ENCODE measurements at places on chromosomes 4 and X. TPM values are rescaled to one million over a fixed set of nuclear protein-coding genes. Genes with fewer than 3 reads are reported as not detected.

Gene CCKAR
- total RNA-seq = not detected

Gene FHDC1
- total RNA-seq = 0.19 TPM

- DNase-seq = no peak
Observed at GRCh38 chr4:722169-722725, 16.6 kb downstream of the PCGF3 start.

DNA sequence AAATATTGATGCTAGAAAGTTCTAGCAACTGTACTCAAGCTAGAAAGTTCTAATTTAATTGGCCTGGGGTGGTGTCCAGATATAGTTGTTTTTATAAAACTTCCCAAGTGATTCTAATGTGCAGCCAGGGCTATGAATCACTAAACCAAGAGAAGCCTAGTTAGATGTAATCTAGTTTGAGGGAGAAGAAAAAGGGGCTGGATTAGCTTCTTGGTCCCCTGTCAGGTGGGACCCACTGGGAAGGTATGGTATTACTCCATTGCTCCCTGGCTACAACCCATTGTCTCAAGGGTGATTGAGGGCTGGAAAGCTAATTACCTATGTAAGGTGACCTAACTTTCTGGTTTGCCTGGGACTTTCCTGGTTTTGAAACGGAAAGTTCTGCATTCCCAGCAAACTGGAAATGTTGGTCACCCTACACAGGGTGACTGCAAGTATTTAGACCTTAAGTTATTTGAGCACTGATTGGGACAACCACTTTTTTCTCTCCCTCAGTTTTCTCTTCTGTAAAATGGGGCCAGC, 23.9 kb upstream of the MSN start:
- no peak for DNase-seq

DNA sequence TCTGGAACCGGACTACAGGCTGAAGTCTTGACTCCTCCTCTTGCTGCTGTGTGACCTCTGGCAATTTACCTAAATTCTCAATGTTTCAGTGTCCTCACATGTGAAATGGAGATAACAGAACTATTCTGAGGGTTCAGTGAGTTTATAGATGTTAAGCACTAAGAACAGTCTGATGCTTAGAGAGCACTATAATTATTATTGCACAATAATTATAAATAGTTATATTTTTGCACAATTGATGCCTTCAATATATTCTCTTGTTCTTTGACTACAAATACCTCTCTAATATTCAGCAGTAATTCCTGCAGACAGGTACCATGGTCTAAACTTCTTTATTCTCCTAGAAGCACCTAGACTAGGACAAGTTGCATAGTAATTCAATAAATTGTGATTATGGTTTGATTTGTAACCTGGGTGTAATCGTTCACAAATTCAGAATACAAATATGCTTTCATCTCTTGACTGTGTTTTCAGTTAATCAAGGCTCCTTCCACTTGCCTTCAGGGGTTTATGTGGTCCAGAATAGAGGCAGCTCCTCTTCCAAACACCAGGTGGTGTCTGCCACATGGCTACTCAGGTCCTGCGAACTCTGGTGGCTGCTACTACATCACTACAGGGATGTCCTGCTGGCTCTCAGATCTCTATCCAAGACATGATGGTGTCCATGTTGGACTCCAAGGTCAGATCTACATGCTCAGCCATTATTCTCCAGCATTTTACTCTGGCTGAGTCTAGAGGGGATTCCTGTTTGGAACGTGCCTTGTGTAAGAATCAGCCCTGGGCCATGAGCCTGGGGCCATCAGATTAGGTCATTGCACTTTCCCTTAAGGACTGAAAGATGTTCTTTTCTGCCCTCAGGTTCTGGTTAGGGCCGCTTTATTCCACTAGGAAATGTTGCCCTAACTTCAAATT, 103.4 kb downstream of the QRFPR start:
- no peak for DNase-seq

GRCh38 chr4:169987327-169988228, 38.6 kb downstream of the MFAP3L start:
- DNase-seq = no peak

DNA sequence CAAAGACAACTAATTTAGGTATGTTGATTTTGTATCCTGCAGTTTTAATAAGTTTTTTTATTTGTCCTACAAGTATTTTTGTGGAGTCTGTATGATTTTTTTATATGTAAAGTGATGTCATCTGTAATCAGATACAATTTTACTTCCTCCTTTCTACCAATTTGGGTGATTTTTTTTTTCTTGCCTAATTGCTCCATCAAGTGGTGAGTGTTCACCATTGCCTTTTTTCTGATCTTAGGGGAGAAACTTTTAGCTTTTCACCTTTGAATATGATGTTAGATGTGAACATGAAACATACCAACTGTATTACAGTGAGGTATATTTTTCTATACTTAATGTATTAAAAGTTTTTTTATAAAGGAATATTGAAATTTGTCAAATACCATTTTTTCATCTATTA, 362.3 kb downstream of the PABPC4L start:
- DNase-seq = no peak

- no peak for DNase-seq
Observed at GRCh38 chrX:120560405-120560841, 339 bp downstream of the CUL4B start.

Gene CLDN22
- not detected for total RNA-seq

Gene FABP2
- not detected for total RNA-seq

Gene HSFX4
- not detected for total RNA-seq
